ENCODE measurements at places on chromosomes 3 and 15.

- no peak for DNase-seq
Measured at GRCh38 chr15:82047453-82048400, 1.9 kb upstream of the MEX3B start.

- no peak for DNase-seq
Measured at GRCh38 chr3:74808506-74809275, 194.2 kb upstream of the CNTN3 start.

DNA sequence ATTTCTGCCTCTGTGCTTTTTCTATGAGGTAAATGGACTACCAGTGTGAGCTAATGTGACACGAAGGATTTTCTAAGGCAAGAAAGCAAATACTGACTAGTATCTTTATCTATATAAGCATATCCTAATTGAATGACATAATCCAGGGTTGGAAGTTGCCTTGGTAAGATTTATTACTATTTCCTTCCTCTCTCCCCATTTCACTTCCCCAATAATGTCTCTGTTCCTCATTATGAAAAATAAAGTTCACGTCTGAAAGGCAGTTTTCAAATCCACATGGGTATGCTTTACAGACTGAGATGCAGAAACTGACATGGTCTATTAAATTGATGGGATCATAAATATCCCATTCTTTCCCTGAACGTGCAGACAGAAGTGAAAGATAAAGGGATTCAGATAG, 86.0 kb downstream of the DTWD1 start:
- DNase-seq: no peak

DNA sequence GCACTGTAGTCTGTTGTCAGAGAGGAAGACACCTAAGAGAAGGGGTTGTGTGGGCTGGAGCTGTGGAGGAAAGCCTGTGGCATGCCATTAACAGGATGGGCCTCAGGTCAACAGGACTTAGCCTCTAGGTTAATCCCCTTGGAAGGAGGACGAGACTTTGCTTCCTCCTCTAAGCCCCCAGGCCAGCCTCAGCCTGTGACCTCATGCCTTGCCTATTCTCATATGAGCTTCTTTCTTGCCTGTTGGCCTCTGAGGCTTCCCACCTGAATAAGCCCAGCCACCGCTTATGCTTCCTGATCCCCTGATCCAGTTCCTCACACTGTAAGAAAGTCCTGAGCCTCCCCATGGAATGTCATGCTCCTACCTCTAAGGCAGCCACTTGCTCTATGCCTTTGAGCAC, 52.2 kb upstream of the TBC1D21 start:
- no peak for DNase-seq

GRCh38 chr3:141065841-141066805, 15.0 kb downstream of the SPSB4 start:
- no peak for DNase-seq

DNA sequence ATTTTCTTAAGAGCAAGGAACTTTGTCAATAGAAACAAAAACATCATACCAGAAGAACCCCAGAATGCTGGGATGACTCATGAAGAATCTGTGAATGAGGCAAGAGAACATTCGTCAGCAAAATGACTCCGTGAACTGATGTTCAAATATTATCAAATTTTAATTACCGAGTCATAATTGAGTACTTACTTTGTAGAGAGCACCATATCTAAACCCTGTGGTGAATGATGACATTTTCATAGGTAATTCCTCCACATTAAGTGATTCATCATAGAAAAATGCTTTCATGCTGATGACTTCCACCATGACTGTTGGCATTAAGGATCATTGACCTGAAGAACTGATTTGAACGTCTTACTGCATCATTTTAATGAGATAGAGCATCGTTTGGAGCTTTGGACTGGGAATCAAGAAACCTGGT, 56.3 kb downstream of the PPARG start:
- DNase-seq: peak; percentile 4

- no peak for DNase-seq
Measured at GRCh38 chr3:126308394-126309125, 48.6 kb downstream of the KLF15 start.

GRCh38 chr3:43723121-43723734, 32.5 kb downstream of the ABHD5 start:
- DNase-seq: no peak

DNA sequence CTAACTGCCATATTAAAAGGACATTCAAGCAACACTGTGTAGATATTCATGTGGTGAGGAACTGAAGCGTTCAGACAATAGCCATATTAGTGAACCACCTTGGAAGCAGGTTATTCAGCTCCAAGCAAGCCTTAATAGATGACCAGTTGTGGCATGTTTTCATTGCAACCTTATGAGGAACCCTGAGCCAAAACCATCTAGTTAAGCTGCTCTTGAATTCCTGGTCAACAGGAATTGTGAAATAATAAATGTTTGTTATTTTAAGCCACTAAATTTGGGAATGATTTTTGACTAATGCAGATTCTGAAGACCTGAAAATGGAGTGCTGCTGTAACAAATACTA, 73.0 kb downstream of the SPRED1 start:
- DNase-seq: no peak

DNA sequence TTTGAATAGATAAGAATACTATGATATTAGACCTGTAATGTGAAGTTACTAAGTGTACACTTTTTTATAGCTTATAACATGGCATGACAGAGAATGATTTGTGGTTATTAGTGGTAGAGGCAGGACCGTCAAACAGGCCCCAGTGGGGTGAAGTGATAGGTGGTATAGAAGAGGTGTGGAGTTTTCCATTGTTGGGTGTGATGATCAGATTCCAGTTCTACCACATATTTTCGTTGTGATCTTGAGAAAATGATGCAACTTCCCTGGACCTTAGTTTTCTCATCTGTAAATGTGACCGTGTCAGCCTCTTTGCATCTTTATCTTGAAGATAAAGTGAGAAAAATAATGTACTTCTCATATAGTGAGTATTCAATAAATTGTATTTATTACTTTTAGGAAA, 30.3 kb upstream of the UTS2B start:
- DNase-seq: no peak

DNA sequence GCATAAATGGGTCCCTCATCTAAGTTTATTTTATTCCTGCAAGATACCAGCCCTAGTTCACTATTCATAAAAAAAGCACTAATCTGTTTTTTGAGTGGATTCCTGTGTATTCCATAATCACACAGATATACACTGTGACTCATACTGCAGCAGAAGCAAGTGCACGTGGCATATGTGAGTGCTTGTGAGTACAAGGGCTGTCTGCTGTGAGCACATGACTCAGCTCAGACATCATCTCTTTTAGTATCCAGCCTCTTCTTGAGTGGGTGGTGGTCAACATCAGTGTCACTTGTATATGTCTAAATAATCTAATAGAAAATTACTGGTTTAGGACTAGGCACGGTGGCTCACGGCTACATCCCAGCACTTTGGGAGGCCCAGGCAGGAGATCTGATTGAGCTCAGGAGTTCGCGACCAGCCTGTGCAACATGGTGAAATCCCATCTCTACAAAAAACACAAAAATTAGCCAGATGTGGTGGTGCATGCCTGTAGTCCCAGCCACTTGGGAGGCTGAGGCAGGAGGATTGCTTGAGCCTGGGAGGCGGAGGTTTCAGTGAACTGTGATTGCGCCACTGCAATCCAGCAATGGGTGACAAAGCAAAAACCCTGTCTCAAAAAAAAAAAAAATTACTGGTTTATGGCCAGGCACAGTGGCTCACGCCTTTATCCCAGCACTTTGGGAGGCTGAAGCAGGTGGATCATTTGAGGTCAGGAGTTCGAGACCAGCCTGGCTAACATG, 49.8 kb downstream of the NIPA2 start:
- peak; percentile 65 for DNase-seq

DNA sequence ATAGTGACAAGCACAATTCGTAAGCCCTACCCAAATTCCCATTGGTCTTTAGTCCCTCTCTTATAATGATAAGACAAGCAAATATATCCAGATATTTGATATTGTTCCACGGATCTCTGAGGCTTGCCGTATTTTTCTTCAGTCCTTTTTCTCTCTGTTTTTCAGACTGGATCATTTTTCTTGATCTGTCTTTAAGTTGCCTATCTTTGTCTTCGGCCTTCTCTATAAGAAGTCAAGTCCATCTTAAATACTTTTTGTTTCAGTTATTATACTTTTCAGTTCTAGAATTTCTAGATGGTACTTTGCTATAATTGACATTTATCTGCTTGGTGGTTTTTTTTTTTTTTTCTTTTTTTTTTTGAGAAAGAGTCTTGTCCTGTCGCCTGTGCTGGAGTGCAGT, 13.7 kb upstream of the BLM start:
- DNase-seq: no peak

DNA sequence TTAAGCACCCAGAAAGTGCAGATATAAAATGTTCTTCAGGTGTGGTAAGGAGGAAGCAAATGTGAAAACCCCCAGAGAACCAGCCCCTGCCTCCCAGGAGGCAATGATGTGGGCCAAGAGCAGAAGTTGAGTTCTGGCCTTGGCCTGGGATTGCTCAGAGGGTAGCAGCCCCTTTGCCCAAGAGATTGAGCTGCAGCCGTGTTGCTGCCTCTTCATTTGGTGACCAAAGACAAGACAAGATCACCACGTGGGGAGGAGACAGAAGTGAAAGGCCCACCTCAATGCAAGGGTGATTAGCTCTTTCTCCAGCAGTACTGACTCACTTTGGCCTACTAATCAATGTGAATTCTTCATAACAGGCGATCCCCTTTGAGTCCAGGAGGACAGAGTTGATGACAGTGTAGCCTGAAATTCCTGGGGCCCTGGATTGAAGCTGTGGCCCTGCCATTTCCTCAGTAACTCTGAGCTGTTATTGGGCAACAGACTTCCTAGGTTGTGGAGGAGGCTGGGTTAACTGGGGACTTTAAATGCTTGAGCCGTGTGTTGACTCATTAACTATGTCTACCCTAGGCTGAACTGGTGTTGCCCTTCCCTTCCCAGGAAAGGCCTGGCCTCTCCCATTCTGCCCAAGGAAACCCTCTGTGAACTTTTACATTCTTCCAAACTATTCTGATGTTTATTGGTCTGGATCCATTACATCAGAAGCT, 86.5 kb downstream of the ST6GAL1 start:
- DNase-seq: no peak

- no peak for DNase-seq
Measured at GRCh38 chr3:169562988-169563774, 100.3 kb downstream of the MECOM start.

GRCh38 chr15:85500060-85500708, 119.8 kb downstream of the AKAP13 start:
- DNase-seq: no peak

DNA sequence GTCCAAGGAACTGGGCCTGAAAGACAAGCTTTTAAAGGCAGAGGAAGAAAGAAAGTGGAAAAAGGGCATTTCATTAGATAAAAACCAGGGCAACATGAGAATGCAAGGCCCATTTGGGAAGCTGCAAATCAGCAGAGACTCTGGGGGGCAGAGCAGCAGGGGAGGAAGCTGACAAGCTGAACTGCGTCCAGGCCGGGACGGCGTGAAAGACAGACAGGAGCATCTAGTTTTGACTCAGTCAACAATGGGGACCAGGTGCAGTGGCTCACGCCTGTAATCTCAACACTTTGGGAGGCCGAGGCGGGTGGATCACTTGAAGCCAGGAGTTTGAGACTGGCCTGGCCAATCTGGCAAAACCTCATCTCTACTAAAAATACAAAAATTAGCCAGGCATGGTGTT, 69.9 kb downstream of the CDC25A start:
- DNase-seq: no peak

- no peak for DNase-seq
Measured at GRCh38 chr3:133489466-133490085, 83.9 kb upstream of the CDV3 start.

DNA sequence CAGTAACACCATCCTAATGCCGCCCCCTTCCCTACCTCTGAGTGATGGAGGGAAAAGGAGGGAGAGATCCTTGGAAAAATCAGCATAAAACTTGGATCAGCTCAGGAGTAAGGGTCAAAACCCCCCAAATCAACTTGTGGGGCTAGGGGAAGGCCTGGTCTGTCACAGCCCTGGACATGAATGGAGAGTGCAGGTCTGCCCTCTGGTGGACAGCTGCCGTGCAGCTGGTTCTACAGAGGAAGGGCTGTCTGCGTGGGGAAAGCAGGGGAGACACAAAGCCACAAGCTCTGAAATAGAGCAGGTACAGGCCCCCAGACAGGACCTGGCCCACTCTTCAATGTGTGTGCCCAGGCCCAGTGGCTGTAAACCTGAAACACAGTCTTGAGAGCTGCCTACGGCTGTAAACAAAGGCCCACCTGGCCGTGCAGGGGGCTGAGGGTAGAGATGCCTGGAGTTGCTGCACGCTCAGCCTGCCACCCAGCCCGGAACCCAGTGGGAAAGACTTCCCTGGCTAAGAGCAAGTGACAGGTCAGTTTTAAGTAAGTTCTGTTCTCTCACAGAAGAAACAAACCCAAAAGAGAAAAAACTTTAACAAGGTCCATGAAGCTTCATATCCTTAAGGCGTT, 16.4 kb downstream of the CLK3 start:
- DNase-seq: peak; percentile 76

GRCh38 chr3:165885558-165886270, 48.5 kb upstream of the BCHE start:
- DNase-seq: no peak

GRCh38 chr3:62122819-62123218, 250.5 kb downstream of the FEZF2 start:
- DNase-seq: no peak

- DNase-seq: no peak
Measured at GRCh38 chr3:169454060-169454317, 209.5 kb downstream of the MECOM start.

DNA sequence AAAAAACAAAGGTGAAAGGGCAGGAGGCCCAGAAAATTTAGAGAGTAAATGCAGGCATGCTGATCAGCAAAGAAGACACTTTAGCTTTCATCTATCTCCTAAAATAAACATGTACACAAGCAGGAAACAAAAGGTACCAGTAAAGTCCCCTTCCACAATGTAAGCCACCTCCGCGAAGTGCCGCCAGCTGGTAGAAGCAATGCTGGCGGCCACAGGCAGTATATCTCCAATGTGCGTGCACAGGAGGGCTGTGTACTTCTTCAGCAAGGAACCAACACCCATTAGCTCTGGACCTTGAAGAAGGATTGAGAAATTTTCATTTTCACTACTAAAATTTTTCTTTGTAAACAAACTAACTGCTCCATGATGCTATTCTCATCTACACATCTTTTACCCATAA, 75.4 kb downstream of the HERC2 start:
- no peak for DNase-seq

All from HTR-8/SVneo (cell line).